Smooth muscle cell of trachea (primary cell): ENCODE measurements at places on chromosomes 1 and 21. TPM values are rescaled to one million over a fixed set of nuclear protein-coding genes. Genes with fewer than 3 reads are reported as not detected.

The NHLH1 gene
- total RNA-seq: not detected in 2 replicates

The GALNT2 gene
- total RNA-seq: 131 and 152 TPM in 2 replicates

The LCK gene
- not detected in 2 replicates for total RNA-seq

The SLC45A1 gene
- total RNA-seq: 1.2 and 4.8 TPM in 2 replicates

The MAP3K7CL gene
- 22.7 and 23.3 TPM in 2 replicates for total RNA-seq

The LIN28A gene
- not detected in 2 replicates for total RNA-seq

The TNFSF4 gene
- total RNA-seq: 0.87 and 1.2 TPM in 2 replicates

The HHIPL2 gene
- total RNA-seq: 0.58 and 0.83 TPM in 2 replicates
